Naive thymus-derived CD4-positive, alpha-beta T cell (primary cell): ENCODE measurements at places on chromosomes 7 and 10. TPM values are rescaled to one million over a fixed set of nuclear protein-coding genes. Genes with fewer than 3 reads are reported as not detected.

The CPXM2 gene
- not detected for polyA plus RNA-seq

The FFAR4 gene
- not detected for polyA plus RNA-seq

The NUPR2 gene
- 1.4 TPM for polyA plus RNA-seq

The TDRD1 gene
- polyA plus RNA-seq = 0.15 TPM

The AZGP1 gene
- polyA plus RNA-seq = not detected

The FOXP2 gene
- not detected for polyA plus RNA-seq

GRCh38 chr7:54543051-54543488 lies 895 bp downstream of the VSTM2A start:
- DNase-seq = no peak

- no peak for DNase-seq
These were observed 64.6 kb downstream of the HGF start for GRCh38 chr7:81705206-81705605.

DNA sequence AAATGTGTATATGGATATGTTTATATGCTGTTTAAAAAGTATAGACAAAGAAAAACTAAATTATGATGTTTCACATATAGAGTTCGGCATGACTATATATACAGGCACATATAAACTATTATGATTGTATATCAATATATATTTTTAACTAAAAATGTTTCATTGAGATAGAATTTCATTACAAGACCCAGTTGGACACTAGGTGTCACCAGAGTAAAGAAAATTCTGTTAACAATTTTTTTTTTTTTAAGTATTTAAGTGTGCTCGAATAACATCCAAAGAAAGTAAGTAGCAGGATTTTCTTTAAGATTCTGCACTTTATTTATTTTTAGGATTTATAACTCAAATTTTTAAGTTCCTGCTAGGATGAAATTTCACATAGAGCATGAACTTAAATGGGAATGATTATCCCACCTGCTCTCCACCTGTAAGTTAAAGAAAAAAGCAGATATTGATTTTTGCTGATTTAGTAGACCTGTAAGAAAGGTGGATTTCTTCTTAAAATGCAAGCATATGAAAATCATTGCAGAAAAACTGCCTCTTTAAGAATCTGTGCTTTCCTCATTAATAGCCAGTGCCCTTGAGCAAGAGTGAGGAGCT lies 961.5 kb downstream of the PCDH15 start:
- no peak for DNase-seq

GRCh38 chr10:57955076-57955475 lies 312.6 kb downstream of the IPMK start:
- no peak for DNase-seq

- no peak for DNase-seq
These were observed 19.5 kb upstream of the MMP21 start for GRCh38 chr10:125795128-125795527.

DNA sequence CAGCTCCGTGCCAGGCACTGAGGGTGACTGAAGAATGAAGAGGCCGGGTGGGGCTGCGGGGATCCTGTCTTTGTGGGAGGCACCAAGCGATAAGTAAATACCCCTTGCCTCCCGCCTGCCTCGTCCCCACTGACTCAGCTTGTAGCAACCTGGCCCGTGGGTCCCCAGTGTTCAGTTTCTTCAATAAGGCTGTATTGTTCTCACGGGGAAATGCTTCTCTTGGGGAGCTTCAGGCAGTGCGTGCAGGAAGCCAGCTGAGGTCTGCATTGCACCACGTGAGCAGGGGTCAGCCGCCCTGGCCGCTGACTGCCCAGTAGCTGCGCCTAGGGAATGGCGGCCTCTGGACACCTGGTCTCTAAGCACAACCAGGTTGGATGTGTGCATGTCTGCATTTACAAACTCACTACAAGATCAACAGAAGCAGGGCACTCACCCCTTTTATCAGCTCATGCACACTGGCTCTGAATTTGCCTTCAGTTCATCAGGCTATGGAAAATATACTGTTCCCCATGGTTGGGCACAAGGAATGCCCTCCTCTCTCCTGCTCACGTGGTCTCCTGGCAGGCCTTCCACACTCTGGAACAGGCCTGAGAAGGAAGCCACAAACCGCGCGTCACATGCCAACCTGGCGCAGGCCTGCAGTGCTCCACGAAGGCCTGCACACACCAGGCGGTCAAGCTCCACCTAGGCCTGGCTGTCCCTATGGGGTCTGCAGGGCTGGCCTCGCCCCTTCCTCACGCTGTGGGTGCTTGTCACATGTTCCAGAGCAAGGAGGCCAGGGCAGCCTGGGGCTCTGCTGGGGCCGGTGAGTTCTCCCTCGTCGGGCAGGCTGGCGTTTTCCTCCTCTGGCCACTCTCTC lies 135.7 kb upstream of the RNF32 start:
- no peak for DNase-seq

- no peak for DNase-seq
These were observed 43.8 kb upstream of the CSTF2T start for GRCh38 chr10:51743146-51743545.

DNA sequence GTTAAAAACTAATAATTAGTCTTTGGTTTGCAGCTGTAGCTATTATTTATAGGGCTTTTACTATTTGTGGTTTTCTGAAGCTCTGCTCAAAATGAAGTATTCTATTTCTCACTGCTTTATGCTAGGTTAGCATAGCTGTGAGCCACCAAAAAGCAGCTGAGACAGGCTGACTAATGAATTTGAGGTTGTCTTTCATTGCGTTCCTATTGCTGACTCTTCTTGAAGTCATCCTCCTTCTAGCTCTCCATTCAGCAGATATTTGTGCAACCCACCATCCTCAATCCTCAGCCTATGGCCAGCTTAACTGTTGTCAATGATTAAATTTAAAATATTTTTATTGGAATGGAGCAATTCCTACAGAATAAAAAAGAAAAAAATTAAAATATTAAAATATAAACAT lies 2.1 kb upstream of the RALA start:
- no peak for DNase-seq

DNA sequence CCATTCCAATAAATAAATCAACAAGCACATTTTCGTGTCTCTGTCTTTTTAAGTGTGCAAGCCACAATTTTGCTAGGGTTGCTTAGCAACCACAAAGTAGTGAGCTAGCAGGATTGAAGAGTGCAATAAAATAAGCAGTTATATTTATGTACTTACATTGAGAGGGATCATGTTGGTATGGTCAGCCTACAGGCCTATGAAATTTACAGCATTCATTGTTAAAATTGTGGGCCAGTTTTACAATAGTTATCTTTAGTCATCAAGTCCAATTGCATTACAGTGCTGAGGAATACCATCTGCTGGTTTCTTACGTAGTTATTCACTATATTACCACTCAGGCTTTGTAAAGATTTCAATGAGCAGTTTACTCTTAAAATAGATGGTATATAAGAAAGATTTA lies 192.5 kb upstream of the POT1 start:
- no peak for DNase-seq

- no peak for DNase-seq
These were observed 1141.2 kb downstream of the SORCS1 start for GRCh38 chr10:106023329-106023728.

DNA sequence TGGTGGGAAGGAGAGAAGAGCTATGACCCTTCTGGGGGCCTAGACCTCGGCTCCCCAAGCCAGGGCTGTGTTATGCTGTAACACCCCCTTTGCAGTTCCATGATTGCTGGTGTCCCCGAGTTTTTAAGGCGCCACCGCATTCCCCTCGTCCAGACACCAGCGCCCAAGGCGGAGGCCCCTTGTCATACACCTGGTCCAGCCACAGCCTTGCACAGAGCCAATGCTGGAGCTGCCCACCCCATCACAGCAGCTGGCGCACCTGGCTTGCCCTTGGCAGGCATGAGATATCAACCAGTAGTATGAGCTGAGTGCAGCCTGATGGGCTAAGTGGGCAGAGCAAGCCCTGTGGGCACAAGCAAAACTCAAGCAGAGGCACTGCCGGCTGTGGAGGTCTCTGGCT lies 209.4 kb downstream of the SORCS1 start:
- DNase-seq = no peak

DNA sequence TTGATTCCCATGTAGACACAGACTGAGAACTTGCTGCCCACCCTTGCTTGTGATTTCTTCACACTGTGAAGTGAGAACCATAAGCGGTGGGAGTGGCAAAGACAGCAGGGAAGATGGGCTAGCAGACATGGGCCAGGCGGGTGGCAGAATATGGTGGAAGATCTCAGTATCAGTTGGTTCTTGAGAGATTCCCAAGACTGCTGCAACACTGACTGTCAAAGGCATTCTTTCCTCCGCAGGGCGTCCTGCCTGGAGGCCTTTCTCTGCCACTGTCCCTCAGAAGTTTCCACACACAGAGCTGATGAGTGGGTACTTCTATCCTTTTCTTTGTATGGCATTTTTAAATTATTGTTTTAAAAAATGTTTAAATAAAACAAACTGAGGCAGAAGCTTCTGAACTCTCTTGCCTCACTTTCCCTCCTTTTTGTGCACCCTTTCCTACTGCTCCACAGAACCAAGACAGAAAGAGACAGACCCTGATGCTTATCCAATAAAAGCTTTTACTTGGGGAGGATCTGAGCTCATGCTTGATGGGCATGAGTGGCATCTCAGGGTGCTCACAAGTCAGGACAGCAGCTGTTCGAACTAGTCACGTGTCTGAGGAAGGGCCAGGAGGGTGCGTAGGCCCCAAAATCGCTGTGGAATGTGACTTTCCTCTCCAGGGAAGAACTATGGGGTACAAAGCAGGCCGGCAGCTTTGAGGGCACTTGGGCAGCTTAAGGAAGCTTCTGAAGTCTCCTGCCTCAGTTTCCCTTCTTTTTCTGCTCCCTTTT lies 104.7 kb upstream of the PCGF5 start:
- no peak for DNase-seq

DNA sequence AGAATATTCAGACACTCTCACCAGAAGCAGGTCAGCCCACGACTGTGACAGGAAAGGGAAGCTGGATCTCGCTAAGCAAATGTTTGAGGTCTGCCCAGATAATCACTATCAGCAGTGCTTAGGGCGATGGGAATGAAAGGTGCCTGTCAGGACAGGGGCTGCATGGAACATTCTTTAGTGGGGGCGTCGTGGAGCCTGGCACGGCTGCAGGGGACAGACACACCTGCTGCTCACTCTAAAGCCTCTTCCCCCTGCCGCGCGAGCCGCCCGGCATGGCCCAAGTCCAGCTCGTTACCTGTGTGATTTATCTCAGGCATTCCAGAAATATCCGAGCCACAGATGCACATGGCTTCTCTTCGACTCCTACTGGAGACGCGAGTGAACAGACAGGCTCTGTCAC lies 235.5 kb downstream of the GLRX3 start:
- no peak for DNase-seq

- peak; percentile 40 for DNase-seq
These were observed 62.2 kb downstream of the SAMD9 start for GRCh38 chr7:93055543-93056107.

GRCh38 chr10:69574571-69574978 lies 1.4 kb upstream of the NEUROG3 start:
- DNase-seq = no peak

- no peak for DNase-seq
These were observed 195.6 kb downstream of the KIAA1217 start for GRCh38 chr10:24404567-24404966.

GRCh38 chr7:132575982-132576720 lies at the start of gene PLXNA4:
PLXNA4 (minus strand) TSS chr7:132576470; CDS start chr7:132508693, 67,777 bp downstream.
- peak; percentile 23 for DNase-seq
